Bone marrow (tissue), 2 donors: ENCODE measurements at places on chromosomes 16 and 17.

DNA sequence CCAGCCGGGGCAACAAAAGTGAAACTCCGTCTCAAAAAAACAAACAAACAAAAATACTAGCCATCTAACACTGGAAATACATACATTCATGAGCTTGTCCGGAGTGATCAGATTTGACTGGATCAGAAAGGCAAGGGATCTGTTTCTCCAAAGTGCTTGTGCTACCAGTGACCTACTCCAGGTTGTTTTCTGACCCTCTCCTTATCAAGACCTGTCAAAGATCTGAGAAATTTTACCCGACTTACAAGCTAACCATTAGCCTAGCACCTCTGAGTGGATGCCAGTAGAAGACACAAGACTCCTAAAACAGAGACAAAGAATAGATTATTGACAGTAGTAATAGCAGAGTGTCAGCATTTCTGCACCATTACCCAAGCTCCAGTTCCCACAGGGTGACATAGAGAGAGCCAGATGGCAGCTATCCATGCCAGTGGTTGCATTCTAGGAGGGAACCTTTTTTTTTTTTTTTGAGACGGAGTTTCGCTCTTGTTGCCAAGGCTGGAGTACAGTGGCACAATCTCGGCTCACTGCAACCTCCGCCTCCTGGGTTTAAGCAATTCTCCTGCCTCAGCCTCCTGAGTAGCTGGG, 9.8 kb downstream of the ASPA start:
- DNase-seq: no peak

DNA sequence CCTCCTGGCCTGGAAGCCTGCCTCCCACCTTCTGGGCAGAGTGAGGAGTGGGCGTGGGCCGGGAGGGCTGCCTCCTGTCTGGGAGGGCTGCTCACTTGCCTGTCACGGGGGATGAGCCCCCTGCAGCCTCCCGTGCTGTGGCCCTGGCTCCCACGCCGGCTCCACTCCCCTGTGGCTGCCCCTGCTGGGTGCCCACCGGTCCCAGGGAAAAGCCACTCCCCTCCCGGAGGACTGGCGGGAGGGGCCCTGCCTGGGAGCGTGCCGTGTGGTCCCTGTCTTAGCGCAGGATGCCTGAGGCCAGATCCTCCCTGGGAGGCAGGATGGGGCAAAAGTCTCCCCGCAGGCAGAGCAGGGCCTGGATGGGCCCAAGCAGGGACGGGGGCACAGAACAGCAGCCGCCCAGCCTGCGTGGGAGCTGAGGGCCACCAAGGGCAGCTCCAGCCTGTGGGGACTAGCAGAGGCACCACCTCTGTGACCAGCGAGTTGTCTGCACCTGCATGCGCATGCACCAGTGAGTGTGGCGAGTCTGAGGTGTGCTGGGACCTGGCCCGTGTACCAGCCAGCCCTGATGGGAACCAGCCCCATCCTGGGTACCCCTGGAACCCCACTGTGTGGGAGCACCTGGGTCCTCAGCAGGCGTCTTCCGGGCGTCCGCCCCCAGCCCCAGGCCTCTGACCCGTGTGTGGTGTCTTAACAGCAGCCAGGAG, 339.9 kb downstream of the SEC14L1 start:
- DNase-seq: no peak

- no peak for DNase-seq
Measured at GRCh38 chr17:57970710-57971109, 15.5 kb upstream of the CUEDC1 start.

GRCh38 chr17:14434506-14434905, 133.6 kb downstream of the HS3ST3B1 start:
- no peak for DNase-seq

GRCh38 chr16:75116081-75116910, at the start of gene LDHD:
Gene LDHD (minus strand): TSS chr16:75116780. CDS start chr16:75116720, 60 bp downstream.
- DNase-seq: no peak

DNA sequence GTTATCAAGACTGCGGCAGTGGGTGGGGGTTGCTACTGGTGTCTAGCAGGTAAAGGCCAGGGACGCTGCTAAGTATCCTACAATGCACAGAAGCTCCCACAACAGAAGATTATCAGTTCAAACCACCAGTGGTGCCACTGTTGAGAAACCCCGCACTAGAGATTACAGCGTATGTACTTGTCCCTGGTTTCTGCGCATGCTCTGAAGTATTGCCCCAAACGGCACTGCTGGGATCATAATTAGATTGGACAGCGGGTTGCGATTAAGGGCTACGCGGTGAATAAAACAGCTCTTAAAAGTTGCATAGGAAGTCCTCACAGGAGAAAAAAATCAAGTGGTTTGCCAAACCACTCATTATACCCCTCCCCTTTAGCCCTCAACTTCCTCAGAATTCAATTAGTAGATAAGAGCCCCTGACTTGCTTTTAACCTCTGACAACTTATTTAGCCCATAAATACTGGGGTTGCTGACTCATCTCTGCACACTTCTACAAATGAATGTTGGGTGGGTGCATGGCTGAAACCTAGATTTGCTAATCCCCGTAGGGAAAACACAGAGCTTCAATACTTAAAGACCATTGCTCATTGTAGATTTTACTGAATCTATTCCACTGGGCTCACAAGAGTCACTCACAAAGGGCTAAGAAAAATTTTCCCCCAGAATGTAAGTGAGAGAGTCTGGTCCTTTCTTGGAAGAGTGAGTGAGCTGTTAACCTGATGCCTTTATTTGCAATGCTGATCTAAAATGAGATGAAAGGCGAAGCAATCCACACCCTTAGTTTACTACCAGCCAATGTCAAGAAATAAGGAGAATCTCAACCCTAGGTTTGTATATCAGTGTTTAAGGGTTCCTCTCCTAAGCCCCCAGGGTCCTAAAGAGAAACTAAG, 91.8 kb downstream of the RGS9 start:
- DNase-seq: no peak

GRCh38 chr16:70757183-70757582, 43.8 kb downstream of the VAC14 start:
- DNase-seq: no peak

- DNase-seq: no peak
Measured at GRCh38 chr16:49586466-49587450, 213.2 kb downstream of the C16orf78 start.

DNA sequence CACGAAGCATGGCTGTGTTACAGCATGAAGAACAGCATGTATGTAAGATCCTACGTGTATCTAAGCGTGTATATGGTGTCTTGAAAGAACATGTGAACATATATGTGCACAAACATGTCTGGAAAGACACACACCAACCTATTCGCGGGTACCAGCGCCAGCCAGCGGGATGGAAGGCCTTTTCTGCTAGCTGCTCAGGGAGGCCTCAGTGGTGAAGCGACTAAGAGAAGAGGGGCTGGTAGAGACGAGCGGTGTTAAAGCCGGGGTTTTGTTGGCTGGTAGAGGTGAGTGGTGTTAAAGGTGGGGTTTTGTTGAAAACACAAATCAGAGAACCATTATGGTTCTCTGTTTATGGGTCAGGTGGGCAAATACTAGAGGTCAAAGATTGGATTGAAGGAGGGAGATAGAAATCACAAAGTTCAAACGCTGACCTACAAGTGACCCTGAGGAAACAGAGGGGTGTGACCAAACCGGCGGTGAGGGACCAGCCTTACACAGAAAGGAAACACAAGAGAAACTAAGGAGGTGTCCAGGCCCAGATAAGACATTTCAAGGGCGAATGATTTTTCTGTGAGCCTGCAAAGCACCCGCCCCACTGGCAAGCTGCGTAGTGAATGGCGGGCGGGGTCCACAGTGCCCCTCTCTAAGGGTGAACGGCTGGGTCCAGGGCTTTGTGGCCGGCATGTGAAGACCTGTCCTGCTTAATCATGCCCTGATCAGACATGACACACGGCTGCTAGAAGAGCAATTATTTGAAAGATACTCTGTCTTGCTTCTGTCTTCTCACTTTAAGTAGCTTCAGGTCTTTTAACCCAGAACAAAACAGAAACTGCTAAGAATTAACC, 8.1 kb downstream of the ZCCHC14 start:
- DNase-seq: no peak

DNA sequence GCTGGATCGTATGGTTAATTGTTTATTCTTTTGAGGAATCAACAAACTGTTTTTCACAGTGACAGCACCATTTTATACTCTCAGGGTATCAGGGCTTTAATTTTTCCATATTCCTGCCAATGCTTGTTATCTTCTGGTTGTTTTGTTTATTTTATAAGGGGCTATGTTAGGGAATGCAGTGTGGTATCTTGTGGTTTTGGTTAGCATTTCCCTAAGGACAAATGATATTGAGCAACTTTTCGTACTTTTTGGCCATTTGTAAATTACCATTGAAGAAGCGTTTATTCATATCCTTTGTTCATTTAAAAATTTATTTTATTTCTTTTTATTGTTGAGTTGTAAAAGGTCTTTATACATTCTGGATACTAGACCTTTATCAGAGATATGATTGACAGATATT, 322.0 kb upstream of the SALL1 start:
- DNase-seq: no peak

GRCh38 chr17:7215652-7216180, 3.9 kb downstream of the DLG4 start:
- DNase-seq: peak; percentile 31

DNA sequence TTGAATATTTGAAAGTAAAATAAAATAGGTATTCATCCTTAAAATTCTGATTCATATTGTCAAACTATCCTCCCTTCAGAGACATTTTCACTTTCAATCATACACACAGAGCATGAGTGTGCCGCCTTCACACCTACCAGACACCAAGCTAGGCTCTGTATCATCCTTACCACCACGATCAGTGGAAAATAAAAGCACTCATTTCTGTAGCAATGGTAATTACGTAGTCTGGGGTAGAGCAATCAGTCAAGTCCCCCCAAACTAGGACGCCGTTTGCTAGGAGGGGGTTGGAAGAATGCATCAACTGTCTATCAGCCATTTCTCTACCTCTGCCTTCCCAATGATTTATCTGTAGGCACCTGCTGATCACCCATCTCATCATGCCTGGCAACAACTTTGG, 84.6 kb upstream of the GRIN2A start:
- no peak for DNase-seq

DNA sequence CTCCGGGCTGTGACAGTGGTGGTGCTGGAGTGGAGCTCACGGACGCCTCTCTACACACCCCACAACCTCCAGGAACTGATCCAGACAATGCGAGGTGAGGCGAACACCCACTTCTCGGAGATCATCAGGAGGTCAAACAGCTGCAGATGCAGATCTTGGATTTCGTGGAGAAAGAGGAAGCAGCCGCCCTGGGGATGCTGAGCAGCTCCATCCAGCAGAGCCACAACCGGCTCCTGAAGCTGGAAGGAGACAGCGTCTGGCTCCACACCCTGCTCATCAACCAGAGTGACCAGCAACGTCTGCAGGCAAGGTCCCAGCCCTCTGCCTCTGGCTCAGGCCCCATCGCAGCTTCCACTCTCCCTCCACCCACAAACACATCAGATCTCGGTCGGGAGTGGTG, 13.2 kb upstream of the SLC16A5 start:
- no peak for DNase-seq

GRCh38 chr17:45276031-45276430, 14.1 kb upstream of the SPATA32 start:
- no peak for DNase-seq

DNA sequence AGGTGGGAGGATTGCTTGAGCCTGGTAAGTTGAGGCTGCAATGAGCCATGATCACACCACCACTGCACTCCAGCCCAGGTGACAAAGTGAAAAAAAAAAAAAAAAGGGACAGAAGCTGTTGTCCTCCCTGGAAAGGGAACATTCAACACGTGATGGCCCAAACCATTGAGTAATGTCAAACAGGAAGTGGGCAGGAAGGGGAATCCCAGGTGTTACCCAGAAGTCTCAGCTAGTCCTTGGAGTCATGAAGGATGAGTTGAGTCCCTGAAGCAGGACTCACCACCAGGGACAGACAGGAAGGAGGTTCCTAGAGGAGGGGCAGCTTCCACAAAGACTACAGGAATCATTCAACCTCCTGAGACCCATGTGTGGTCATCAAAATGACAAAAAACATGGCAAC, 19.8 kb upstream of the CMIP start:
- no peak for DNase-seq

- peak; percentile 18 for DNase-seq
Measured at GRCh38 chr16:58859958-58860669, 126.0 kb upstream of the GOT2 start.

DNA sequence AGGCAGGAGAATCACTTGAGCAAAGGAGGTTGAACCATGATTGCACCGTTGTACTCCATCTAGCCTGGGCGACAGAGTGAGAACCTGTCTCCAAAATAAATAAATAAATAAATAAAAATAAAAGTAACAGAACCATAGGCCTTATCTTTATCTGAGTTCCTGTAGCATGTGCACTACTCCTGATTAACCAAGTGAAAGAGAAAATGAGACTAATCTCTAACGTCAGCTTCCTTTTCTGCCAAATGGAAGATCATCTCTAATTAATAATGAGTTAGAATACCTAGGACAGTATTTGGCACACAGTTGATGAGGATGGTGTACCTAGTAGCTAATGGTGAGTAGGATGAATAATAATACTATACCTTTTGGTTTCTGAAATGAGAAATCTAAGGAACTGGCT, 520.4 kb downstream of the WWOX start:
- DNase-seq: no peak

DNA sequence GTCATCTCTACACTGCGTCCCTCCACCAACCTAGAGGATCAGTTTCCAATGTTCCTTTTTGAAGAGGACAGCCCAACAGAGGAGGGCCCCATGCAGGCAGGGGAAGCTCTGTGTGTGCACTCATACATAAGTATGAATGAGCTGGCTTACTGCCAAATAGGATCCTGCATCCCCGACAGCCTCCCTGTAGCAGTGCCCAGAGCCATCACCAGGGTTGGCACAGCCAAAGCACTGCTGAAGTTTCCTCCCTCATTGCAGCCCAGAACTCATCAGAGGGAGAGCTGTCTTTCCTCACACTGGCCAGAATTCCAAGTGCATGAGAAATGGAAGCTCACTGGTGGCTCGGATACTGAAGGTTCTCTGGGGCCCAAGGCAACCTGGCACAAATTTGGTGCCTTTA, 114.4 kb downstream of the ASIC2 start:
- DNase-seq: no peak

GRCh38 chr17:81401723-81402529, 6.7 kb downstream of the BAHCC1 start:
- peak; percentile 65 for DNase-seq

GRCh38 chr16:86494039-86494564, 16.2 kb upstream of the FOXF1 start:
- DNase-seq: no peak

DNA sequence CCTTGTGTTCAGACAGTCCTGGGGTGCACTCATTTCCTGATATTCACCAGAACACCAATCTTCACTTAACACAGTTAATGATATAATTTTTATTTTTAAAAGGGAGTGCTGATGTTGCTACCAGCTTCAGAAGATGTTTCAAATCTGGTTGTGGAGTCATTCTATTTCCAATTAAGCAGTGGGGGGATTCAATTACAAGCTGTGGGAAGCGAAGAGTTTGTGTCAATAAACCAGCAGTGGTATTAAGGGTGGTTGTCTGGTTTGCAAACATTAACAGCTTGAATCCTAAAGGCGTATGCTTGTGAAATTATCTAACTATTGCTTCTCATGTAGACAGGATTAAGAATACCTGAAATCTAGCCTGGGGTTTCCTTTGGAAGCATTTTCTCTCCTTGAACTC, 1637.5 kb upstream of the GOT2 start:
- DNase-seq: no peak

GRCh38 chr16:11005611-11005975, 61.2 kb downstream of the CLEC16A start:
- no peak for DNase-seq
